ENCODE measurements at places on chromosomes 5 and 9.

DNA sequence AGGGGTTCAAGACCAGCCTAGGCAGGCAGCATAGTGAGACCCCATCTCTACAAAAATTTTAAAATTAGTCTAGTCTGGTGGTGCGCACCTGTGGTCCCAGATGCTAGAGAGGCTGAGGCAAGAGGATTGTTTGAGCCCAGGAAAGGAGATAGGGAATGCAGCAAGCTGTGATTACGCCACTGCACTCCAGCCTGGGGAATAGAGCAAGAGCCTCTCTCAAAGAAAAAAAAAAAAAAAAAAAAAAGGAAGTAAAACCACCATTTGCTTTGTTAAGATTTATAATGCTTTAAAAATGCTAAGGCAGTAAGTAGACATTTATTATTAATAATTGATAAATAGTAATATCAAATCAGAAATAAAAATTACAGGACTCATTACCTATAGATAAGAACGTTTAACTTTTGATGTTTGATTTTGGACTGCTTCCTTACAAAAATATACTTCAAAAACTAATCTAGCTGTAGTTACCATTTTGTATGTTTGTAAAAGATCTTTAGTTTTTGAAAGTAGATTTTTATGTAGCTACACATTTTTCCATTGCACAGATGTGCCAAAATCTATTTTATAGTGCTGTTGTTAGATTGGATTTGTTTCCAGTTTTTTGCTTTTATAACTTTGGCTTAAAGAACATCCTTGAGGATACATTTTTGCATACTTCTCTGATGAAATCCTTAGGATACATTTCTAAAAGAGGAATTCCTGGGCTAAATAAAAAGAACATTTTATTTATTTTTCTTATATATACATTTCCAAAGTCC lies 86.4 kb downstream of the INIP start:
- DNase-seq: no peak

DNA sequence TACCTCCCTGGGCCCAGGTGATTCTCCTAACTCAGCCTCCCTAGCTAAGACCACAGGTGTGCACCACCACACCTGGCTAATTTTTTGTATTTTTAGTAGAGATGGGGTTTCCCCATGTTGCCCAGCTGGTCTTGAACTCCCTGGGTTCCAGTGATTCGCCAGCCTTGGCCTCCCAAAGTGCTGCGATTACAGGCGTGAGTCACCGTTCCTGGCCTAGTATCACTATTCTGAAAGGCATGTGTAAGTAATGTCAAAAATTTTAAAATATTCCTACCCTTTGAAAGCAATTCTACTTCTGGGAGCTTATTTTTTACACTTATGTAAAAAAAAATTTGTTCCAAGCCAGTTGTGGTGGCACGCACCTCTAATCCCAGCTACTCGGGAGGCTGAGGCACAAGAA lies 27.1 kb upstream of the TLE1 start:
- no peak for DNase-seq

DNA sequence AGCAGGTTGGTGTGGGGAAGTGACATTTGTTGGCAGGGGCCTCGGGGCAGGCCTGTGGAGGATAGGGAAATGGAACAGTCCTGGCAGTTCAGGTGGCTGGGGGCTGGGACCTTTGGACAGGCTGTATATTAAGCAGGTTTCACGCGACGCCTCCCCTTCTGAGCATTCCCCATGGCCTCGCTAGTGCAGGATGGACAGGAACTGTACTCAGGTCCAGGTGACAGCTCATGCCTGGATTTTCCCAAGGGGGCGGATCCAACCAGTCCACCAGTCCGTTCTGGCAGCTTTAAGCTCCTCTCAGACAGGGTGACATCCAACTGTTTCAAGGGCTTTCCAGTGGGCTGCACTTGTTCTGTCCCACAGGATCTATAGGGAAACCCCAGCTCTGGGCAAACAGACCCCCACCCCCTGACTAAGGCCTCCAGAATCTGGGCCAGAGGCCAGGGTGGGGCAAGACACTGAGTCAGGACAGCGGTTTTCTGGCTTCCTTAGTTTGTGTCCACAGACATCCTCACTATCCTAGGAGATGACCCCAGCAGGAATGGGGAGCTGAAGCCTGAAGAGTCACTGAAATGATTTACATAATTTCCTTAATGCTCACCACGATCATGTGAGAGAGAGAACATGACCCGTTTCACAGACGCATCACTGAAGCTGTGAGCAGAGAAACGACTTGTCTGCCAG lies 20.9 kb downstream of the CSF2 start:
- DNase-seq: peak; percentile 77

- no peak for DNase-seq
These were observed 7.4 kb downstream of the MEF2C start for GRCh38 chr5:88875341-88876234.

DNA sequence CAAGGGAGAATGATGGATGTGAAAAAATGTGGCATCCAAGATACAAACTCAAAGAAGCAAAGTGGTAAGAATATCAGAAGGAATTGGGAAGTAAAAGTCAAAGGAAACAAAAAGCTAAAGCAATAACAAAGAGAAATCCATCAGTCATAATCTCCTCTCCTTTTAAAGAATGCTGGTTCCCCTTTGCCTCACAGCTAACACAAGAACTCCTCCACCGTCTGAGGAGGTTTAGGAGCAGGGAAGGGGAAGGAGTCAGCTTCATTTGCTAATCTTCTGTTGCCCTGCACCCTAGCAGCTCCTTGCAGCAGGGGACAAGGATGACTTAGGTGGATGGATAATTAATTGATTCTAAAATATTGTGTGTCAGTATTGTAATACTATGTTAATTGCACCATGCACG lies 16.4 kb downstream of the CD274 start:
- DNase-seq: no peak

- DNase-seq: no peak
These were observed 11.3 kb downstream of the MYMK start for GRCh38 chr9:133513214-133514100.

- no peak for DNase-seq
These were observed 64.3 kb downstream of the GLDC start for GRCh38 chr9:6581253-6581652.

GRCh38 chr9:76927540-76928240 lies 21.8 kb upstream of the PRUNE2 start:
- peak; percentile 60 for DNase-seq

GRCh38 chr5:72325566-72326305 lies 5.6 kb downstream of the PTCD2 start:
- peak; percentile 27 for DNase-seq
